Adipocyte (in vitro differentiated cells): ENCODE measurements at places on chromosomes 4 and X.
A peak's percentile ranks its signal among the peaks of the same experiment; 100 is the strongest.

- DNase-seq = no peak
Measured at GRCh38 chr4:185017964-185018772, at the start of gene HELT. Gene HELT, plus strand, starts transcription at chr4:185018490. Its CDS starts 439 bp downstream, at chr4:185018929.

DNA sequence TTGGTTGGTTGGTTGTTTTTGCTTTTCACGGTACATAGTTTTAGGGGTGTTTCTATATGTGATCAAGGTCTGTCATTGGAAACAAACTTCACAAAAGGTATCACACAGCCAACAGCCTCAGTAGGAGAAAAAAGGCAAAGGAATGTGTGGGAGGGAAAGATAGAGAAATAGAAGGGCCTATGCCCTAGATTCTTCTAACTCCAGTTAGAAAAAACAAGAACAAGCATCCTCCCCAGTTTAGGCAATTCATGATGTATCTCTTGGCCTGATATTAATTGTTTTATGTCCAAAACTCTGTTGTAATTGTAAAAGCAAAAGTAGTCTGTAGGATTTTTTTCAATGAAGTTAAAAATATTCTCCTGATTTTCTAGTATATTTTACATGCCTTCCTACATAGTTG lies 192.4 kb upstream of the EDNRA start:
- no peak for DNase-seq

GRCh38 chr4:5558502-5558901 lies 149.9 kb downstream of the EVC2 start:
- no peak for DNase-seq

DNA sequence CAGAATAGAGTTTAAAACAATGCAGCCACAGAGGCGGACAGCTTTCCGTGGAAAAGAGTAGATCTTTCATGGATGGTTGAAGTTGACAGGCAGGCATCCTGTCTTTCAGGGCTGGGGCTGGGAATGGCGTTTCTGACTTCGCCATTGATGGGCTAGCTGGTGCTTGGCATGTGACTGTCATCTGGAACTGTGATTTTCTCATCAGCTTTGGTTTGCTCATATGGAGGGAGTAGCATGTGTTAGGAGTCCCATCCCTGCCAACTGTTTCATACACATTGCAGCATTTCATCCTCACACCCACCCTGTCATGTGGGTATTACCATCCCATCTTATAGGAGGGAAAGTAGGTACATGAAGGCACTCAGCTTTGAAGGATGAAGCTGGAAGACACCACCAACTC lies 49.2 kb upstream of the STX18 start:
- DNase-seq = no peak

DNA sequence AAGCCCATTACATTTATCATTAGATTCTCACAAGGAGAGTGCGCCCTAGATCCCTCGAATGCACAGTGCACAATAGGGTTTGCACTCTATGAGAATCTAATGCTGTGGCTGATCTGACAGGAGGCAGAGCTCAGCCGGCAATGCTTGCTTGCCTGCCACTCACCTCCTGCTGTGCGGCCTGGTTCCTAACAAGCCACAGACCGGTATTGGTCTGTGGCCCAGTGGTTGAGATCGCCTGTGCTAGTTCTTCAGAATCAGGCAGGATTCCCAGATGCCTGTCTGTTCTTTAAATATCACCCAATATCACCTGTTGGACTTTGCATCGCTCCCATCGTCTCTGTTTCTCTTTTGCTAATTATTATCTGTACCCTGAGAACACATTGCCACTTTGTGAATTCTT lies 14.0 kb downstream of the DSPP start:
- no peak for DNase-seq

GRCh38 chr4:174764105-174764729 lies 64.8 kb downstream of the GLRA3 start:
- DNase-seq = peak; percentile 82

DNA sequence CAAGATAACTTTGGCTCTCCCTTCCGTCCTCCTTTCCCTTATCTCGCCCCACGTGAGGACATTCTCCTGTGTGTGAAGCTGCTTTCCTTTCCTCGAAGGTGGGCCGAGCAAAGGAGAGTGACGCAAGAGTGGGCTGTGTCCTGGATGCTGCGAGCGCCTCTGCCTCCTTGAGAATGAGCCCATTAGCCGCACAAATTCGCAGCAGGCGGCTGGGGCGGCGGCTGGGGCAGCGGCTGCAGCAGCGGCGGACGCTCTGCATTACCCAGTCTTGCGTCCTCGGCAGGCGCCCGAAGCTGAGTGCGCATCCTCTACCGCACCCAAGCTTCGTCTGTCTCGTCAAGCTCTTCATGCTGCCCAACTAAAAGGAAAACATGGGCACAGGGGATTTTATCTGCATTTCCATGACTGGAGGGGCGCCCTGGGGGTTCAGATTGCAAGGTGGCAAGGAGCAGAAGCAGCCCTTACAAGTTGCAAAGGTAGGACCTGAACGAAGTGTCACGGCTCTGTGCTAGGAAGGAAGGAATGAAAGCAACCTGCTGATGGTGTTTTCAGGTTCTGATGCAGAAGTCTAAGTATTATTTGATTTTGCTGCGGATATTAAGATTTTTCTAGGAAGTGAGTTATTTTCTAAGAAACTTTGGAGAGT lies at the start of gene SYNPO2:
Gene SYNPO2 (plus strand): TSS at position 189 of the 646 bp plus-strand sequence. CDS start 183 bp downstream, at position 372.
- DNase-seq = peak; percentile 93

DNA sequence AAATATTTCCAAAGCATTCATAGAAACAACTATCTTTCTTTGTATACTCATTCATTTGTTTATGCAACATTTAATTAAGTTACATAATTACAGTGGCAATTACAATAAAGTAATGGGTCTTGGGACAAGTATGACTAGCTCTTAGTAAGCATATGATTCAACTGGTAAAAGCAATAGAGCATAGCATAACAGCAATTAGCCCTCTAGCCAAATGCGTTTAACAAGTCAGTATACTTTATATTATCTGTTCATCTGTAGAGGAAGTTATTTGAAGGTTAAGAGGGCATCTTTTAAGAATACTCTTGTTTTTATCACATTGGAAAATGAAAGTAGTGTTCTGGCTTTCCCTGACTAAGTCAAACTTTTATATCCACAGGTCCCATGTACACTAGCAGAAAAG lies 198.1 kb upstream of the UGT8 start:
- DNase-seq = no peak

DNA sequence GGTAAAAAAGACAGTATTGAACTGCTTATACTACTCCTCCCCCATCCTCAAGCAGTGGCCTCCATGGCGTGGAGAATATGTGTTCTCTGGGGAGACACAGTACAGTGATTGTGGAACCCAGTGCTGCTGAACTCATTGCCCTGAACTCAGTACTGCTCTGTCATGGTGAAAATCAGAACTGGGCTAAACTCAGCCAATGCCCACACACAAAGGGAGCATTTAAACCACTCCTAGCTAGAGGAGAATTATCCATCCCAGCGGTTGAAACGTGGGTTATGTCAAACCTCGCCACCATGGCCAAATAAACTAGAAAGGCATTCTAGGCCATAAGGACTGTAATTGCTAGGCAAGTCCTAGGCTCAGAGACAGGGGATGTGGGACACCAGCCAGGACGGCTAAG lies 131.8 kb downstream of the SPOCK3 start:
- DNase-seq = no peak

DNA sequence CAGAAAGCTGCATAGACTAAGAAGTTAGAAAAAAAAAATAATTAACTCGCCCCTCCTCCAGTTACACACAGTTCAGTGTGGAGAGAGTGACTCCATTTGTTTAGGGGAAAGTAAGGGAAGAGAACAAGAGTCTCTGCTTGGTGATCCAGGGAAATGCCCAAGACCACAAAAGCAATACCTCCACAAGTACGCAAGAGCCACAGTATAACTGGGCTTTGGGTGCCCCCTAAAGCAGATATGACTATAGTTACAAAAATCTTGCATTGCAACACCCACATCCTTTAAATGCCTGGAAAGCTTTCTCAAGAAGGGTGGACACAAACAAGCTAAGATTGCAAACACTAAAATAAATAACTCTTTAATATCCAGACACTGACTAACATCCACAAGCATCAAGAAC lies 164.2 kb upstream of the NRK start:
- peak; percentile 77 for DNase-seq

DNA sequence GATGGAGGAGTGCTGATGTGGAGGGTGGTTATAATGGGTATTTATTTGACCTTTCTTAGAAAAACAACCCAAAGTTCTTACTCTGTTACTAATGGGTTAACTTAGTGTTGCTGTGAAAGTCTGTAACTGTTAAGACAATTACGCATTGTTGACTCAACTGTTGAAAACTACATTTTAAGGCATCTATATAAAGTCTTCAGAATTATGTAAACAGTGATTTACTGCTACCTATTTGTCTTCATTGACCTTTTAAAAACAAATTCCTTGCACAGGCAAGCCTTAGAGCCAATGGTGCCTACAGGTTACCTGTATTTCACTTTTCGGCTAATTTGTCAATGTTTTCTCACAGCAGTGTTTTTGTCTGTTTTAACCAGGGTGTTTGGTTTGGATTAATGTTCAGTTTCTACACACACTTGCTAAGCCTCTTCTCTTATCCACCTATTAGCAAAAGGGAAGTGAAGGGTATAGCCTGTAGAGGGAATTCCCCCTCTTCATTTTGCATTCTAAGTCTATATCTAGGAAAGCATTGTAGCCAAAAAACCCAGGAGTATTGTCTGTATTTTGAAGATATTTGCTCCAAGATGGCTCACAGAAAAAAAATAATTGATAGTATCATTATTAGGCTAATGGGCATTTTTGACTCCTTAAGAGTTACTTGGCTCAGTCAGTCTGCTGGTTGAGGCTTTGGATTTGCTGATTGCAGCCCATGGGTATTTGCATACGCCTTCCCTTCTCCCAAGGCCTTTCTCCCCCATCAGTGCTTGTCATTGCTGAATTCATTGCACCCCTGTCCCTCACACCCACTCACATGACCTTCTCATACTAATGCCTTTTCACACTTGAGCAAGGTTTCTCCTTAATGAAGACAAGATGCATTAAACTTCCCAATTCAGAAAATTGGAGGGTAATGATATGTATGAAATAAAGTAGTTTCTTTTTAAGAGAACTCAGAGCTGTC lies 30.5 kb downstream of the AFF1 start:
- no peak for DNase-seq

GRCh38 chr4:105280338-105281123 lies 133.9 kb downstream of the TET2 start:
- DNase-seq = peak; percentile 84

- DNase-seq = no peak
Measured at GRCh38 chr4:73376976-73377375, 27.1 kb upstream of the ALB start.

GRCh38 chr4:138576684-138577083 lies 334.5 kb upstream of the SLC7A11 start:
- no peak for DNase-seq

DNA sequence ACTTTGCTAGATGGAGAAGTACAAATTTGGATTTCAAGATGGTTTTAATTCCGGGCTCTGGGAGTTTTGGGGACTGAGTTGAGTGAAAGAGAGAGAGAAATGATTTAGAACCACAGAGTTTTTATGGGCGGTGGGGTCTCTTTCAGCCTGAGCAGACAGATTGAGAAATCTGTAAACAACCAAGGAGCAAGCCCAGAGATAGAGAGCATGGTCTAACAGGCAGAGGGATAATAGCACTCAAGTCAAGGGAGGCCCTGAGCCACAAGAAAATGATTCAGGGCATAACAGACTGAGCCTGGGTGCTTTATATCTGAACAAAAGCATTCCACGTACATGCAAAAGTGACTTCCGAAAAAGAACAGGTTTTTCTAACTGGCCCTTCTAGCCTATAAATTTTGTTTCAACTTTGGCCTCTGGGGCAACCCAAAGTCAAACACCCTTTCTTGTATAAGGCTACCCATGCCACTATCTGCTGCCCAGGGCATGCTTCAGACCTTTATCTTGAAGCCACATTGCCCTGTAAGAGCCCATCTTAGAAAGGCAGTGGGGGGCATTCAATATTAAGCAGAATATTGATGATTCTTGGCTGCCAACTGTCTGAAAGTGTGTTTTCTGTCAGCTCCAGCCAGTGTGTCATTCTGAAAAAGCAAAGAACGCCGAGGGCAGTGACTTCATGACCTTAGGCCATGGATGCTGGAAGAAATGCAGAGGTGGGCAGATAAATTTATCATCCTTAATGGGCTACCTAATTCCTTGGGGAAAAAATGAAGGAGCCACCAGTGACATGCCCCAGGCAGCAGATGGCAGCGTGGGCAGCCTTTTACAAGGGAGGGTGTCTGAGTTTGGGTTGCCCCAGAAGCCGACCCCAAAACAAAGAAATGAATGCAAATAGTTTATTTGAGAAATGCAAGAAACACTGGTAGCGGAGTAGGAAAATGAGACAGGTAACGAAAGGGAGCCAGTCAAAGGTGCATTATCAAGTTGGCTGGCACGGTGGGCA lies 637.6 kb downstream of the MID1IP1 start:
- DNase-seq = no peak

- DNase-seq = no peak
Measured at GRCh38 chr4:95428291-95429070, 120.3 kb downstream of the UNC5C start.

GRCh38 chrX:1190596-1191145 lies 21.8 kb downstream of the CRLF2 start:
- no peak for DNase-seq
